B cell (primary cell): ENCODE measurements at places on chromosomes 4 and X. TPM values are rescaled to one million over a fixed set of nuclear protein-coding genes. Genes with fewer than 3 reads are reported as not detected.

DNA sequence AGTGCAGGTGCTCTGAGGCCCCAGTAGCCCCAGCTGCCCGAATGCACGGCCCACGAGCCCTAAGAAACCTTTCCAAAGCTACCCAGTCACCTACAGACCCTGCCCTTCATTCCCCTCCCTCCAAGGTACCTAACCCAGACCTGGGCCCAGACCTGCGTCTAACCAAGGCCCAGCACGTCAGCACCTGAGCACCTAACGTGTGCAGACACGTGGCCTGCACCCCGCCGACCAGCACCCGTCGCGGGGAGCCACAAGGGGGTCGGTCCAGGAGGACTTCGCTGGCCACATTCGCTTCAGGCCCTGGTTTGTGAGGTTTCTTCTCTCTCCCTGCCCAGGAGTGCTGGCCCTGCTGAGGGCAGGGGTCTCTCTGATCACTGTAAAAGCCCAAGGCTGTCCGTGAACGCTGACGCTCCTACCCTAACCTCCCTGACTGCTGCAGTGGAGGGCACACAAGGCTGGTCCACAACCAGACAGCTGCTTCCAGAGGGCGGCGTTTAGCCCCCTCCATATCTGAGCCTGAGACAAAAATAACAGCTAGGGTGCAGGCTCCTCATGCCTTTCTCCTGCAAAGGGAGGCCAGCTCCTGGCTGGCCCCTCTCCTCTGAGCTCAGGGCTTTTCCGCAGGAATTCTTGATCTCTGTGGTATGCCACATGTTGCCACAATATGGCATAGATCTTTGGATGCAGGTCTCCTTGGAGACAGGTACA is 31.8 kb downstream of the WDR1 start:
- H3K27me3 ChIP-seq, result no peaks in the 10 kb centered on the region
- no peaks in the 10 kb centered on the region for H3K36me3 ChIP-seq
- no peak for DNase-seq
- H3K27ac ChIP-seq, result no peak overlapping the region

GRCh38 chr4:22345678-22346077 is 170.2 kb downstream of the ADGRA3 start:
- no peaks in the 10 kb centered on the region for H3K4me1 ChIP-seq
- H3K27me3 ChIP-seq, result no peaks in the 10 kb centered on the region
- H3K36me3 ChIP-seq, result no peaks in the 10 kb centered on the region
- no peak overlapping the region for H3K27ac ChIP-seq
- DNase-seq, result no peak

DNA sequence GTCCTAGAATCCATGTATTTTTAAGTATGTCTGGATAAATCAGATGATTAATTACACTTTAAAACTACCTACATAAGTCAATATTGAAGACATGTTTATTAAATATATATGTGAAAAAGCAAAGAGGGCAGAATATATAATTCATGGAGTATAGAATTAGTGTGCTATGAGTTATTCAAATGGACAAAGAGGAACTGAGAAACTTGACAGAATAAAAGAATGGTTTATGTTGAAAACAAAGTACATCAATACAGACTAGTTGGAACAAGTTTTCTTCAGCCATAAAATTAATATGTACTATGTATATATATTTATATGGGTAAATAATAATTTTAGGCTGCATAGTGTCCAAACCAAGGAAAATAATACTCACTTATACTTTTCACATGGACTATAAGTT is 173.5 kb downstream of the NPFFR2 start:
- no peak overlapping the region for H3K4me3 ChIP-seq
- H3K27ac ChIP-seq, result no peak overlapping the region
- no peaks in the 10 kb centered on the region for H3K4me1 ChIP-seq

DNA sequence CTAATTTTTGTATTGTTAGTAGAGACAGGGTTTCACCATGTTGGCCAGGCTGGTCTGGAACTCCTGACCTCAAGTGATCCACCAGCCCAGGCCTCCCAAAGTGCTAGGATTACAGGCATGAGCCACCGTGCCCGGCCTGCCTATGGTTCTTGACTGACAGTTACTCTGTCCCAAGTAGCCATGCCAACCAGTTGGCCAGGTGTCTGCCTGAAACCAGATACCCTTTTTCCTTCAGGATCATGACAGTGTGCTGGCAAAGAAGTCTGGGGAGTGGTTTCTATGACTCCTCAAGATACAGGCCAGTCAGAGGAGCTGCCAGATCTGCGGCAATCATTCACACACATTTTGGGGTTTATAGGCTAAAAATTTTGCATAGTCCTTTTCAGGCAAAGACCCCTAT is 1.7 kb upstream of the LAS1L start:
- no peaks in the 10 kb centered on the region for H3K27me3 ChIP-seq
- no peak overlapping the region for H3K27ac ChIP-seq
- DNase-seq, result no peak
- H3K4me3 ChIP-seq, result no peak overlapping the region

DNA sequence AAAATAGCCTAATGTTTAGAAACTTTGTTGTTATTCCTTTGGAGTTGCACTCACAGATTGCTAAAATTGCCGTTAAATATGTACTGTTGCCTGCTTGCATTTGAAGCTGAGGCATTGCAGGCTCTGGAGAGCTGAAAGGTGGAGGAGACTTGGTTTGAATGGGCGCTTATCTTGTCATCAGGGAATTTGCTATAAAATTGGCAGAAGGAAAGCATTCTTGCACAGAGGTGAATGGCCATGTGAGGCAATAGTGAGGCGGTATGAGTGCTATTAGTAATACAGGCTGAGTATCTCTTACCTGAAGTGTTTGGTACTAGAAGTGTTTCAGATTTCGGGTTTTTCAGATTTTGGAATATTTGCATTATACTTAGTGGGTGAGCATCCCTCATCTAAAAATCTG is 41.3 kb downstream of the TRAPPC11 start:
- no peak for DNase-seq
- H3K36me3 ChIP-seq, result peaks cover 83% of the 10 kb centered on the region
- no peak overlapping the region for H3K4me3 ChIP-seq
- no peaks in the 10 kb centered on the region for H3K27me3 ChIP-seq
- H3K4me1 ChIP-seq, result no peaks in the 10 kb centered on the region
- no peak overlapping the region for H3K27ac ChIP-seq

Gene ATP11C
- 27.8 and 29.2 TPM in 2 replicates for total RNA-seq

DNA sequence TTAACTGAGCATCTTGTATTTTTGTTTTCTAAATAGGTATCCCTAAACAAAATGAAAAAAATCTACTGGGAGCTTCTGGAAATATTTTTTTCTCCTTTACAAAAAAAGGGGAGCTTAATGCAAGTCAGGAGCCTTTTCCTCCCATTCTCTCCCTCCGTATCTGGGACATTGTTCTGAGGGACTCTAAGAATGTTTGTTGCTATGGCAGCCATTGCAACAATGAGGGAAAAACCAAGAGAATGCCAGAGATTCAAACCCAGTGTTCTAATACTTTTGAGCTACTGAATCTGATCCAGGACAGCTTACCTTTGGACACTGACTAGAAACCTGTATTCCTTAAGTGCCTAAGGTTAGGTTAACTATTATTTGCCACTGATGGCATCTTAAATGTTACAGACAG is 485.7 kb upstream of the HS3ST1 start:
- no peaks in the 10 kb centered on the region for H3K27me3 ChIP-seq
- H3K4me1 ChIP-seq, result no peaks in the 10 kb centered on the region
- H3K36me3 ChIP-seq, result no peaks in the 10 kb centered on the region
- H3K27ac ChIP-seq, result no peak overlapping the region

GRCh38 chr4:137090951-137091350 is 441.3 kb downstream of the PCDH18 start:
- no peaks in the 10 kb centered on the region for H3K27me3 ChIP-seq
- no peak overlapping the region for H3K4me3 ChIP-seq
- DNase-seq, result no peak
- H3K36me3 ChIP-seq, result no peaks in the 10 kb centered on the region
- H3K27ac ChIP-seq, result no peak overlapping the region

Gene RBMX2
- total RNA-seq, result 25.2 TPM in 2 replicates

DNA sequence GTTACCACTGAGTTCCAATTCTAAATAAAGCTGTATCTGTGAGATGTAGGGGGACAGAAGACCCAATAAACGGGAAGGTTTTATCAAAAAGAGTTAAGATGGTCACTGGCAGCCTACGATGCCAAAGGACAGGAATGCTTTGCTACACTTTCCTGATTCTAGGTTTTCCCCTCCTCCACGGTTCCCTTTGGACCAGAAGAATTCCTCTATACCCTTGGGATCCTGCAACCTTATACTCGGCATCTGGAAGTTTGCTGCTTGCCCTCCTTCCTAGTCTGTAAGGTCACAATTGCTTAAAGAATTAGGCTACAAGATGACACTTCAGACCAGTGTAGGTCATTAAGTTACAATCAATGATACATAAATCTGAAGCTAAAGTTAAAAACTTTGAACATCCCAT is 64.3 kb downstream of the SCML2 start:
- no peak for DNase-seq
- no peaks in the 10 kb centered on the region for H3K36me3 ChIP-seq
- H3K4me3 ChIP-seq, result no peak overlapping the region

GRCh38 chrX:112147206-112147605 is 64.6 kb upstream of the TRPC5 start:
- no peaks in the 10 kb centered on the region for H3K27me3 ChIP-seq
- no peak overlapping the region for H3K27ac ChIP-seq
- H3K4me3 ChIP-seq, result no peak overlapping the region
- DNase-seq, result no peak

Gene CYBB
- 127 and 132 TPM in 2 replicates for total RNA-seq

- H3K27me3 ChIP-seq, result no peaks in the 10 kb centered on the region
- H3K36me3 ChIP-seq, result no peaks in the 10 kb centered on the region
- H3K4me3 ChIP-seq, result no peak overlapping the region
- H3K27ac ChIP-seq, result no peak overlapping the region
- no peak for DNase-seq
- no peaks in the 10 kb centered on the region for H3K4me1 ChIP-seq
Measured at GRCh38 chr4:20042769-20043168, 208.9 kb upstream of the SLIT2 start.

DNA sequence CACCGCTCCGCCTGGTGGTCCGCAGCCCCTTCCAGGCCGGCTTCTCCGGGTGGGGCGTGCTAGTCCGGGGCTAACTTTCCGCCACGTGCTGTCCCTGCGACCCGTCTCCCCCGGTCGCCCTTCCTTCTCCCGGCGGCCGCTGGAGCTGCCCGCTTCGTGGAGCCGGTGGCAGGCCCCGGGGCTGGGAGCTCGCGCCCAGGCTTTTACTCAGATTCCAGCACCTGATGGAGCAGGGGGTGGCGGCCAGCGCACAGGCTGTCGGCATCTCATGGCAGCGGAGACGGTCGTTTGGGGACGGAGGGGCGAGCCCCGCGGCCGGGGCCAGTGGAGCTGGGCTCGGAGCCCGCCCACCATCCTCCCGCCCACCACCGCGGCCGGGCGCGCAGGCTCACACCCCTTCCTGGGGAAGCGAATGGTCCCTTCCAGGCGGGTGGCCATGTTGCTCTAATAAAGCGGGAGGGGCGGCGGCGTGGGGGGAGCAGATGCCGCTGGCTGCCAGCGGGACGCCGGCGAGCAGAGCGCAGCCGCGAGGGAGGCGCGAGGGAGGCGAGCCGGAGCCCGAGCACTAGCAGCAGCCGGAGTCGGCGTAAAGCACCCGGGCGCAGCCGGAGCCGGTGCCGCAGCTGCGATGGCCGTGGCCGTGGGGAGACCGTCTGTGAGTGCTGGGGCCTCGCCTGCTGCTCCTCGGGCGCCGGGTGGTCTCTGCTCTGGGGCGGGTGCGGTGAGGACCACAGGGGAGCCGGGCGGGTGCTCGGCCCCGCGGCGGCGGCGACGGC is at the start of gene SEPTIN11:
Gene SEPTIN11, plus strand, starts transcription at position 477 of the 776 bp plus-strand sequence. Its CDS starts 152 bp downstream, at position 629.
- H3K27ac ChIP-seq, result peak within 1 kb of the TSS; percentile 61
- no peaks in the 10 kb centered on the region for H3K27me3 ChIP-seq
- no peaks in the 10 kb centered on the region for H3K36me3 ChIP-seq
- peak within 1 kb of the TSS; percentile 78 for H3K4me3 ChIP-seq
- DNase-seq, result peak; percentile 89

DNA sequence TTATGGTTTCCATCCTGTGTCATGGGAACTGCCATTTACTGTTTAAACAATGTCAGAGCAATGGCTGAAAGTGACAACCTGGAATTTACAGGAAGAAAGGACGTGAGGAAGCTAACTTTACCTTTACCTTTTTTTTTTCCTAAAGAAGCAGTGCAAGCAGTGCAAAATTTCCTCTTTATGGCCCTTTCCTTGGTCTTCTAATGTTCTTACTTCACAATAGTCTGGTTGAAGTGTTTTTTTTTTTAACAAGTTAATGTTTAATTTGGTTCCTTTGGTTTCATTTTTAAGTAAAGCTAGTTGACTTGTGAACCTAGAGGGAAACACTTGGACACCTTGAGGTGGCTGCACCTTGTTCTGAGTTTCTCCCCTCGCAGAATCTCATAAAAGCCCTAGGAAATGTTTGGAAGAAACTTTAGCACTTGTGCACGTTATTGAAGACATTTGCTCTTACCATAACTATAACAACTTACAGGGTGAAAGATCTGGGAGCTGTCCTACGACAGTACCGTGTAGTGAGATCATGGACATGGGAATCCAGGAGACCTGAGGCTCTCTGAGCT is 1.8 kb downstream of the SGMS2 start:
- H3K27ac ChIP-seq, result no peak overlapping the region
- H3K36me3 ChIP-seq, result no peaks in the 10 kb centered on the region
- H3K27me3 ChIP-seq, result peaks cover 11% of the 10 kb centered on the region
- H3K4me3 ChIP-seq, result no peak overlapping the region

DNA sequence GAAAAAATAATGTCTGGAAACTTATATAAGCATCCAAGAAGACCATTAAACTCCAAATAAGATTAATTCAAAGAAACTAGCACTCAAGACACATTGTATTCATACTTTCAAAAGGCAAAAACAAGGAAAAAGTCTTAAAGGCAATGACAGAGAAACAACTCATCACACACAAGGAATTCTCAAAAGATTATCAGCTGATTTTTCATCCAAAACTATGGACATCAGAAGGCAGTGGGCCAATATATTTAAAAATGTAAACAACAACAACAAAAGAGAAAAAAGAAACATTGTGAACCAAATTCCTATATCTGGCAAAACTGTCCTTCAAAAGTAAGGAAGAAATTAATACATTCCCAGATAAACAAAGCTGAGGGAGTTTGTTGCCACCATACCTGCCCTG is 711.4 kb upstream of the GALNTL6 start:
- no peaks in the 10 kb centered on the region for H3K4me1 ChIP-seq
- no peak overlapping the region for H3K27ac ChIP-seq
- H3K36me3 ChIP-seq, result no peaks in the 10 kb centered on the region
- no peaks in the 10 kb centered on the region for H3K27me3 ChIP-seq
- no peak overlapping the region for H3K4me3 ChIP-seq
- no peak for DNase-seq

GRCh38 chrX:78105944-78106650 is 2.0 kb downstream of the PGK1 start:
- no peaks in the 10 kb centered on the region for H3K36me3 ChIP-seq
- no peak for DNase-seq
- no peaks in the 10 kb centered on the region for H3K27me3 ChIP-seq
- H3K4me1 ChIP-seq, result peaks cover 49% of the 10 kb centered on the region
- H3K27ac ChIP-seq, result peak overlapping the region; percentile 82

- H3K27me3 ChIP-seq, result no peaks in the 10 kb centered on the region
- H3K36me3 ChIP-seq, result no peaks in the 10 kb centered on the region
- peaks cover 32% of the 10 kb centered on the region for H3K4me1 ChIP-seq
- no peak overlapping the region for H3K4me3 ChIP-seq
Measured at GRCh38 chr4:184263910-184264732, 46.4 kb upstream of the ENPP6 start.

GRCh38 chr4:74990276-74990875 is 57.5 kb downstream of the PARM1 start:
- no peaks in the 10 kb centered on the region for H3K4me1 ChIP-seq
- H3K27me3 ChIP-seq, result no peaks in the 10 kb centered on the region
- H3K27ac ChIP-seq, result no peak overlapping the region
- no peak overlapping the region for H3K4me3 ChIP-seq

- no peaks in the 10 kb centered on the region for H3K36me3 ChIP-seq
- no peaks in the 10 kb centered on the region for H3K27me3 ChIP-seq
- H3K4me1 ChIP-seq, result no peaks in the 10 kb centered on the region
- DNase-seq, result no peak
- no peak overlapping the region for H3K4me3 ChIP-seq
Measured at GRCh38 chr4:125352521-125352920, 37.8 kb downstream of the FAT4 start.
